ENCODE measurements at places on chromosomes 7 and 10. TPM values are rescaled to one million over a fixed set of nuclear protein-coding genes. Genes with fewer than 3 reads are reported as not detected.

DNA sequence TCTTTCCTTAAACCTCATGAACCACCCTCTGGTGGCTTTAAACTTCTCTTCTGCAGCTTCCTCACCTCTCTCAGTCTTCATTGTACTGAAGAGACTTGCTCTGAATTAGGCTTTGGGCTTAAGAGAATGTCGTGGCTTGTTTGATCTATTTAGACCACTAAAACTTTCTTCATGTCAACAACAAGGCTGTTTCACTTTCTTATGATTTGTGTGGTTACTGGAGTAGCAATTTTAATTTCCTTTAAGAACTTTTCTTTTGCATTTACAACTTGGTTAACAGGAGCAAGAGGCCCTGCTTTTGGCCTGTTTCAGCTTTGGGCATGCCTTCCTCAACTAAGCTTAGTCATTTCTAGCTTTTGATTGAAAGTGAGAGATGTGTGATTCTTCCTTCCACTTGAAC lies 38.1 kb upstream of the CDHR3 start:
- DNase-seq: no peak

DNA sequence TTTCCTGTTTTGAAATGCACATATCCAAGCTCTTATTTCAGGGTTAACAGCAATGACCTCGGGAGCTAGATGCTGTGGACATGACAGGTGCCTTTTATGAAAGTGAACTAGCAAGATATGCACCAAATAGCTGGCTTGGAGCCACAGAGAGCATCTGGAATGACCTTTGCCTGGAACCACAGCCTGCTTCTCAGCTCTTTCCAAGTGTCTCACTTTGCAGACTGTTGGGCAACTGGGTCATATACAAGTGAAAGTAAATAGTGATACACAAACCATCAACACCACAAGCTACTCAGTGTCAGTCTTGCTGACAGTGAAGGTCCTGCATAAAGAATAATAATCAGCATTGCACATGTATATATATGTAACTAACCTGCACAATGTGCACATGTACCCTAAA lies 183.5 kb downstream of the RNF133 start:
- DNase-seq: no peak

- DNase-seq: no peak
These were observed 121.7 kb downstream of the C7orf25 start for GRCh38 chr7:42790196-42790595.

The SH2D4B gene
- total RNA-seq: not detected

DNA sequence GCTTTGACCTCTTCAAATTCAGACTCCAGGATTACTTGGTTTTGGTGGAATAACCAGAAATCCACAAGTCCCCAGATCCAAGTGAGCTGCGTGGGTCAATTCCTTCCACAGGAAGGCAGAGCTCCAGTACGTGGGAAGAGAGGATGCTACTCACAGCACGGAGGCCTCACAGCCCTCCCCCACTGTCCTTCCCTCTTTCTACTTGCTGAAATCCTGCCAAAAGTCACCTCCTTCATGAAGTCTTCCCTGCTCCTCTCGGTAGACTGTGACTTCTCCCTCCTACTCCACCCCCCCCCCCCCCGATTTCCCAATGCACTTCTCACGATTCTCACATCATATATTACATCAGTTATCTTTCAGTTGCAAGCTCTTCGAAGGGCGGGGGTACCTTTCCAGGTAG lies 12.3 kb downstream of the CAMK2G start:
- DNase-seq: no peak

DNA sequence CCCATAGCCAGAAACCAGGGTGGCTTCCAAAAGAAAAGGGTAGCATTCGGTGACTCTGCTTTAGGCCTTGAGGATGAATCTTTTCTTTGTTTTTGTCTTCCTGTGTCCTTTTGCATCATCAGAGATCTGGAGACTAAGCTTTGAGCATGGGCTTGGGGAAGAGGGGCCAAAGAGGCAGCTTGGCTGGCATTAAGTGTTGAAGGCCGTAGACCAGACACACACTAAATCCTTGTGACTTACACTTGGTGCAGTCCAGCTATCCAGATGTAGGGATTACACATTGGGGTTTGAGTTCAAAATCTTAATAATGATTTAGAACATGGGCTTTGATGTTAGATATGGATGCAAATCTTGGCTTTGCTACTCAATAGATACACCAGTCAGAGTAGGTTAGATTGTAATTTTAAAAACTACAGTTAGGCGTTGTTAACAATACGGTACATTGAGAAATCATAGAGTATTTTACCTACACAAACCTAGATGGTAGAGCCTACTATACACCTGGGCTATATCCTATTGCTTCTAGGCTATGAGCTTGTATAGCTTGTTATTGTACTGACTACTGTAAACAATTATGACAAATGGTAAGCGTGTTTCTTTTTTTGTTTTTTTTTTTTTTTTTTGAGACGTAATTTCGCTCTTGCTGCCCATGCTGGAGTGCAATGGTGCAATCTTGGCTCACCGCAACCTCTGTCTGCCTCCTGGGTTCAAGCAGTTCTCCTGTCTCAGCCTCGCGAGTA lies 3.5 kb downstream of the SEPTIN7 start:
- DNase-seq: no peak

- no peak for DNase-seq
These were observed 75.3 kb upstream of the PTN start for GRCh38 chr7:137418841-137419240.

- no peak for DNase-seq
These were observed 34.0 kb upstream of the TMEM273 start for GRCh38 chr10:49222170-49222569.

DNA sequence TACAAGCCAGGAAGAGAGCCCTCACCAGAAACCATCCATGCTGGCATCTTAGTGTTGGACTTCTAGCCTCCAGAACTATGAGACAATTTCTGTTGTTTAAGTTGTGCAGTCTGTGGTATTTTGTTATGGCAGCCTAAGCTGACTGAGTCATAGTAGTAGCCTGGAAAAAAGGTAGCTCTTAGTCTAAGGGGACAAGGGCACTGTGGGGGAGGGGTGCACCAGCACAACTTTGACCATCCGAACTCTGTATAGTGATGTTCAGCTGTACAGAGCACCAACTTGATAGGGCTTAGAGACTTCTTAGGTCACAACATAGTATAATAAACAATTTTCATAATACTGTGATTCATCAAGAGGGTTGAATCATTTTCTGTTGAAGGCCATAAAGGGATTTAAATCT lies 14.3 kb downstream of the EIF4EBP2 start:
- DNase-seq: no peak

The LBX1 gene
- total RNA-seq: not detected

The LRRC18 gene
- total RNA-seq: not detected

The AKR1C8 gene
- not detected for total RNA-seq

- no peak for DNase-seq
These were observed 230.8 kb downstream of the SKAP2 start for GRCh38 chr7:26633557-26633956.
